ENCODE measurements at places on chromosomes 2 and 18. TPM values are rescaled to one million over a fixed set of nuclear protein-coding genes. Genes with fewer than 3 reads are reported as not detected.

Gene LNPK
- total RNA-seq = 34.9 TPM

Gene ABCB11
- total RNA-seq = not detected

Gene HAAO
- 2.5 TPM for total RNA-seq

Gene SPDYA
- total RNA-seq = 0.66 TPM

Gene REG1B
- not detected for total RNA-seq

Gene GPR155
- 21.3 TPM for total RNA-seq

Gene PFN4
- total RNA-seq = not detected

Gene OLA1
- 55.9 TPM for total RNA-seq

Gene ZNF521
- 18.5 TPM for total RNA-seq

Gene ARHGAP28
- 4.3 TPM for total RNA-seq

- no peak overlapping the region for H3K27ac ChIP-seq
- H3K27me3 ChIP-seq = no peaks in the 10 kb centered on the region
- peaks cover 9% of the 10 kb centered on the region for H3K4me1 ChIP-seq
- no peak overlapping the region for H3K4me3 ChIP-seq
These were observed 33.7 kb upstream of the TAF1B start for GRCh38 chr2:9809448-9810088.

DNA sequence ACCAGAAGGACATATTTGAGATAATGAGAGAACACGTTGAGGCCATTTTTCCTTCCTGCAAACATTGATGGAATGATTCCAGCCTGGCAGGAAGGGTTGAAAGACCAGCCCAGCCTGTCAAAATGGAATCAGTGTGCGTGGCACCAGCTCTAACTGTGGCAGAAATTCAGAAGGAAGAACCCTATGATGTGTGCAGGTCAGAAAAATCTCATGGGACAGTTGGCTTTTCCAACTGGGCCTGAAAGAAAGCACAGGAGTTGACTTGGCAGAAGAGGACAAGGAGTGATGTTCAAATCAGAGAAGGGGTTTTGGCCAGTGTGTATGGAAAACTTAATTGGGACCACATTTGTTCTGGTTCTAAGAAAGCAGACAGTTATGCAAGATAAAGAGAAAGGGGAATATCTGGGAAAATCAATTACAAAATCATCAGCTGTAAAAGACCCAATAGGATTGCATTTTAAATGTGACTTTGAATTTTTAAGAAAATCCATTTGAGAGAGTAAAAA is 192.8 kb upstream of the PID1 start:
- H3K4me3 ChIP-seq = no peak overlapping the region
- no peak overlapping the region for H3K27ac ChIP-seq
- no peak for DNase-seq
- H3K36me3 ChIP-seq = no peaks in the 10 kb centered on the region
- H3K4me1 ChIP-seq = no peaks in the 10 kb centered on the region

- DNase-seq = no peak
- no peaks in the 10 kb centered on the region for H3K4me1 ChIP-seq
- H3K4me3 ChIP-seq = no peak overlapping the region
- H3K27me3 ChIP-seq = no peaks in the 10 kb centered on the region
These were observed 9.8 kb upstream of the CWC22 start for GRCh38 chr2:180016937-180017336.

GRCh38 chr18:46320928-46321711 is 216.9 kb downstream of the HAUS1 start:
- H3K27me3 ChIP-seq = no peaks in the 10 kb centered on the region
- no peak overlapping the region for H3K27ac ChIP-seq
- H3K36me3 ChIP-seq = no peaks in the 10 kb centered on the region
- no peak for DNase-seq
- H3K4me1 ChIP-seq = no peaks in the 10 kb centered on the region

- no peaks in the 10 kb centered on the region for H3K4me1 ChIP-seq
- no peaks in the 10 kb centered on the region for H3K36me3 ChIP-seq
- H3K4me3 ChIP-seq = no peak overlapping the region
- no peaks in the 10 kb centered on the region for H3K27me3 ChIP-seq
These were observed 158.0 kb downstream of the CAPN13 start for GRCh38 chr2:30649278-30649677.

DNA sequence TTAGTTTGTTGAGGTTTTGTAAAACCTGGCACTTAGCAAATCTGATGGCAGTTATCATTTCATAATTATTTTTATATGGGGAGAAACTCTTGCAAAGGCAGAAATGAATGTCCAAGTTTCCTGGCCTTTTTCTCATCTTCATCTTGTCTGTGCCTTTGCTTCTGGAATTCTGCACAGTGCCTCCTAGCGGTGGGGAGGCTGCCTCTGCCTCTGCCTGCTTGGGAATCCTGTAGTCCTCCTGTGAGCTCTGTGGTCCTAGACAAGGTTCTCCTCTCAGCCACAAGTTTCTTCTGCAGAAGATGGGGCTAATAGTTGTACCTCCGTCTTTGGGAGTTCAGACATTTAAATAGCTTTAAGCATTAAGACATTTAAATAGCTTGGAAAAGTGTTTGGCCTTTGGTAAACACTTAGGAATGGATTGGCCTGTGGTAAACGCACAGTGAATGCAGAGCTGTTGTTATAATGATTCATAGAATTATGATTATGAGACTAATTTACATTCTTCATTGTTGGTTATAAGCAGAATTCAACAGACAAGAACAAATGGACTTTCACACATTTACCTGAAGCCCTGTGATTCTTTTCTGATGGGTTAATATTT is 101.2 kb downstream of the ZNF236 start:
- H3K27ac ChIP-seq = no peak overlapping the region
- H3K4me1 ChIP-seq = no peaks in the 10 kb centered on the region
- no peaks in the 10 kb centered on the region for H3K27me3 ChIP-seq

- H3K36me3 ChIP-seq = no peaks in the 10 kb centered on the region
- H3K27me3 ChIP-seq = no peaks in the 10 kb centered on the region
- DNase-seq = no peak
- no peaks in the 10 kb centered on the region for H3K4me1 ChIP-seq
- H3K4me3 ChIP-seq = no peak overlapping the region
These were observed 18.4 kb upstream of the PRLH start for GRCh38 chr2:237547841-237548416.

DNA sequence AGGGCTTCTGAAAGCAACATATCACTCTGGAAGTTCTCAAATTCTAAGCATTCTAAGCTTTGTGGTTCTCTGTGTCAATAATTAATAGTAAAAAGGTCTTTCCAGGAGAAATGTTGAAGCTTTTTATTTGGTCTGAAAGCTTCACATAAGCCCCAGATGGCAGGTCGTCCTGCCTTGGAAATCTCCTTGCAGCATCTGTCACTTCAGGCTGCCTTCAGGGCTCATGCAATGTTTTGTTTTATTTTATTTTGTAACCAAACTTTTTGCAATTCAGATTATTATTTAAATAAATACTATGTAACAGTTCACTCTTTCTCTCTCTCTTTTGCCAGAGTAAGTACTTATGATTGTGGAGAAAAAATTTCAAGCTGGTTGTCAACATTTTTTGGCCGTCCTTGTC is 46.7 kb upstream of the FHOD3 start:
- H3K27ac ChIP-seq = no peak overlapping the region
- no peaks in the 10 kb centered on the region for H3K4me1 ChIP-seq
- no peak overlapping the region for H3K4me3 ChIP-seq
- no peak for DNase-seq
- no peaks in the 10 kb centered on the region for H3K27me3 ChIP-seq
- no peaks in the 10 kb centered on the region for H3K36me3 ChIP-seq

- H3K4me1 ChIP-seq = peaks cover 76% of the 10 kb centered on the region
- no peak for DNase-seq
- peak overlapping the region; percentile 11 for H3K27ac ChIP-seq
- H3K36me3 ChIP-seq = no peaks in the 10 kb centered on the region
These were observed 183.6 kb downstream of the THADA start for GRCh38 chr2:43412114-43412753.

GRCh38 chr18:66566616-66567015 is 37.3 kb downstream of the CDH19 start:
- H3K36me3 ChIP-seq = no peaks in the 10 kb centered on the region
- no peaks in the 10 kb centered on the region for H3K4me1 ChIP-seq
- no peaks in the 10 kb centered on the region for H3K27me3 ChIP-seq
- DNase-seq = no peak
- no peak overlapping the region for H3K27ac ChIP-seq

GRCh38 chr2:211435331-211435730 is 878.9 kb downstream of the CPS1 start:
- no peak overlapping the region for H3K4me3 ChIP-seq
- H3K4me1 ChIP-seq = no peaks in the 10 kb centered on the region
- no peak overlapping the region for H3K27ac ChIP-seq
- H3K27me3 ChIP-seq = no peaks in the 10 kb centered on the region
- no peak for DNase-seq

DNA sequence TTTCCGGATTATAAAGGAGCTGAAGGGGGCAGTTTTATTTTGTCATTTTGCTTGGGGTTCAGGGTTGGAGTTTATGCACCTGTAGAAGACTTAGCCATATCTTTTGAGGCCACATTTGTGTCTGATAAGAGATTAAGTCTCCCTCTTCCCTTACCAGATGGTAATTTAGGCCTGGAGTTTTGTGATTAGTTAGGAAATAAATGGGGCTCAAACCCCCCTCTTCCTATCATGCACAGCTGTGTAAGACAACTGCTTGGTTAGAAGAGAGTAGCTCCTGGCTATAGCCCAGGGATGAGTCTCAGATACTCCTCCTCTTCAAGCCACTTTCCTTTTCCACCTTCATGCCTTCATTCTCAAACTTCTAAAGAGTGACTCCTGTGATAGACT is 802 bp upstream of the SAP130 start:
- H3K4me3 ChIP-seq = peak overlapping the region; percentile 100
- no peaks in the 10 kb centered on the region for H3K27me3 ChIP-seq
- no peak for DNase-seq
- H3K27ac ChIP-seq = peak overlapping the region; percentile 99
- H3K36me3 ChIP-seq = no peaks in the 10 kb centered on the region

DNA sequence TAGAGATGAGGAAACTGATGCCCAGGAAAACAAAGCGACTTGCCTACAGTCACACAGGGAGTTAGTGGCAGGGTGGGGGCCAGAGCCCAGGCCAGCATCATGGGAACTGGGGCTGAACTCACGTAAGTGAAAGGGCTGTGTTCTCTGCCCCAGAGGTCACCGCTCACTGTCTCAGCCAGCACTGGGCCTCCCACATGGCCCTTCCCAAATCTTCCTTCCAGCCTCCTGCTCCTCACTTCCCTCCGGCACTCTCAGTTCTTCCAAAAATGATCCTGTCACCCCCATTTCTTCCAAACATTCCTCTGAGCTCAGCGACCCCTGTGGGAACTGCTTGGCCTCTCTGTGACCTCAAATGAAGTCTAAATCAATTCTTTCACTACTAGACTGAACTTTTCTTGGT is 90.5 kb upstream of the TMEM247 start:
- no peak overlapping the region for H3K27ac ChIP-seq
- H3K4me1 ChIP-seq = no peaks in the 10 kb centered on the region
- no peaks in the 10 kb centered on the region for H3K36me3 ChIP-seq
- no peak overlapping the region for H3K4me3 ChIP-seq
- H3K27me3 ChIP-seq = no peaks in the 10 kb centered on the region
- no peak for DNase-seq

DNA sequence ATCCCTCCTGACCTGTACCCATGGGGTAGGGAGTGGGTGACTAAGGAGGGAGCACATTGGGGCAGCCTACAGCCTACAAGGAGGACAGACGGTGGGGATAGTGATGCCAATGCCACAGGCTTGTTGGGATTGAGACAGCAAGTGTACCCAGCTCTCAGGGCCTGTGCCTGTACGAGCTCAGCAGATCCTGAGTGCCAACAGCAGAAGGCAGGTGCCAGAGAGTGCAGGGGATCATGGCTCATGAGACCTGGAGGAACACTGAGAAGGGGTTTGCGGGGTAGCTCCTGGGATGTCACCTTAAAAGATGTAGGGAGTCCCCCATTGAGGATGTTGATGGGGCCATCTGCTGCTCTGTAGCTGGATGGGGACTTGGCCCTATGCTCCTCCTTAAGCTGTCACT is 10.3 kb upstream of the SNED1 start:
- no peaks in the 10 kb centered on the region for H3K27me3 ChIP-seq
- peaks cover 17% of the 10 kb centered on the region for H3K4me1 ChIP-seq
- no peak overlapping the region for H3K27ac ChIP-seq

DNA sequence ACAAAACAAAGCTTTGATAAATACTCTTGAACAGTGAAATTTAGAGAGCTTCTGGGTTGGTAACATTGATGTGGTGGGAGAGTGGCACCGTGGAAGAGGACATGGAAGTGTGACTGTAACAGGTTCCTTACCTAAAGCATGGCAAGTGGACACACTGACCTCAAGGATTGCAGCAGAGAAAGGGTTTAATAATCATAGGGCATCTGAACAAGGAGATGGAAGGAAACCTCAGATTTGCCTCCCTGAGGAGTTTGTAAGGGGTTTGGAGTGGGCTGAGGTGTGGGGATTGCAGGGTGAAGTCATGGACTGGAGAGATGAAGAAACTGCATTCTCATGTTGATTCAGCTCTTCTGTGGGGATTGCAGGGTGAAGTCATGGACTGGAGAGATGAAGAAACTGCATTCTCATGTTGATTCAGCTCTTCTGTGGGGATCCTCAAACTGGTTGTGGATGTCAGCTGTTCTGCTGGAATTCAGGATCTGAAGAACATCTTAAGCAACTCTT is 83.8 kb upstream of the TLK1 start:
- no peak for DNase-seq
- H3K4me3 ChIP-seq = no peak overlapping the region
- no peaks in the 10 kb centered on the region for H3K4me1 ChIP-seq
- H3K27me3 ChIP-seq = no peaks in the 10 kb centered on the region
- H3K36me3 ChIP-seq = no peaks in the 10 kb centered on the region
- no peak overlapping the region for H3K27ac ChIP-seq

DNA sequence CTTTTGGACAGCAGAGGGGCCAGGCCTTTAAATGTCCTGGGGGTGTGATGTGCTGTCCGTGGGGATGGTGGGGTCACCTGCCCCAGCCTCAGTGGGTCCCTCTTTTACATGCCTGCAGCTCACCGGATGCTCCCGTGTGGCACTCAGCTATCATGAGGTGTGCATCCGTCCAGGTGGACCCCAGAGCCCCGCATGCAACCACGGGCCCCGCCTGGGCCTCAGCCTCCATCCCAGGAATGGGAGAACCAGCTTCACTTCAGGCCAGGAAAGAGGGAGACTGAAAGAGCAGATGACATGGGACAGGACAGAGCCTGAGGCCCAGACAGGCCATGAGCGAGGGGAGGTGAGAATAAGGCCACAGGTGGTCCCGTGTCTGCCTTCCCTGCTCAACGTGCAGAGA is 37.5 kb downstream of the RAMP1 start:
- peaks cover 90% of the 10 kb centered on the region for H3K4me1 ChIP-seq
- H3K4me3 ChIP-seq = no peak overlapping the region
- no peaks in the 10 kb centered on the region for H3K27me3 ChIP-seq
- peak; percentile 64 for DNase-seq
- no peaks in the 10 kb centered on the region for H3K36me3 ChIP-seq
